GM12864 (cell line): ENCODE measurements at places on chromosomes 11 and 22.

GRCh38 chr11:96472085-96472484, 82.3 kb downstream of the JRKL start:
- no peak for DNase-seq

GRCh38 chr11:104943561-104943960, 24.8 kb downstream of the CASP4 start:
- DNase-seq = no peak

DNA sequence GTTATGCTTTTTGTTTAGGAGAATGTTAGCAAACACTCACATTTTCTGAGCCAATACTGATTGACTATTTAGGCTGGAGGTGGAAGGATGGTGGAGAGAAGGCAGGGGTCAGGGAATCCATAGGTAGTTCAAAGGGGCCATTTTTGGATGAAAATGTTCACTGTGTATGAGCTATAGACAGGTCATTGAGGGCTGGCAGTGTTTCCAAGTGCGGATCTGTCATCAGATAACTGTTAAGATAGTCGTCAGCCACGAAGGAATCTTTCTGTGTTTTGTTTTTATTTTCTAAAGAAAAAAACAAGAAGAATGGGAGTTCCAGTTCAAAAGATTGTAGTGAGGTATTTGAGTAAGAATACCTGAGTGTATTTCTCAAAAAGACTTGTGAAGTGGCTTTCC, 3.1 kb downstream of the KCNJ5 start:
- no peak for DNase-seq

DNA sequence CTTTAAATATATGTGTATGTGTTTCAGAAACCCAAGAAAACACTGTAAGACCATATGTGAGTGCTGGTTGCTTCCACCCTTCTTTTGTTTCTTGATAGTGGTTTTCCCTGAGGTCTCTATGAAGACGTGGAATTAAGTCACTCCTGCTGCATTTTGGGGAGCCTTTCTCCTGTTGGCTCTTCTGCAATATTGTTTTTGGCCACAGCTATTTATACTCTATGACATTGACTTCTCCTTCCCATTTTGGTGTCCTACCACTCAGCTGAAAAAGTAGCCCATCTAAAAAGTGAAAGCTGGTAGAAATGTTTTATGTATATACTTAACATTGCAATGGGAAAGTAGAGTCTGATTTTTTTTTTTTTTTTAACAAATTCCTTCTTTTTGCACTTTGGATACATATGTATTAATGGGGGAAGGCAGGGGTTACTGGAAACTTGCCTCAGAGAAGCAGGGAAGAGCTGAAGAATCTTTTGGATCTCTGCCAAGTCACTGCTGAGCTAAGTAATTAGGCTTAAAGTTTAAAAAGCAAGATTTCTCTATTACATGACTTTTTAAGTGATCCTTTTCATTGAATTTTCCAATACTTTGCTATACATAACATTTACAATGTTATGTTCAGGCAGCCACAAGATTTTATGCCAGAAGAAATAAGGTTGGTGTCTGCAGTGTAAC, 1.8 kb downstream of the TTC17 start:
- DNase-seq = no peak

DNA sequence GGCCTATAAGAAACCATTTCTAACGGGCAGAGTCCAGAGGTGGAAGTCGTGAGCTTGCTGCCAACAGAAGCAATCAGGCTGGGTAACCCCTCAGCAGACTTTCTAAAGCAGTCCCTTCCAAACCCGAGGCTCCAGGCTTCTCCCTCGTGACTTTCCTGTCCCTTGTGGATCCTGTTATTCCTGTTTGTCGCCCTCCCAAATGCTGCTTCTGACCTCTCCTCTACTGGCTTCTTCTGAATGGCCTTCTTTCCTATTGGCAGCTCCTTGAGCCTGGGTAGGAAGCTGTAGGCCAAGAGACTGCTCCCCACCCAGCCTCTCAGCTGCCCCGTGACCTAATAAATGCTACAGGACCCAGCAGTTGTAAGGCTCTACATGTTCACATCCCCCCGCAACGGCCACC, 35.0 kb downstream of the MAFF start:
- DNase-seq = no peak

- DNase-seq = no peak
Measured at GRCh38 chr11:128837627-128838026, 29.5 kb downstream of the KCNJ1 start.

DNA sequence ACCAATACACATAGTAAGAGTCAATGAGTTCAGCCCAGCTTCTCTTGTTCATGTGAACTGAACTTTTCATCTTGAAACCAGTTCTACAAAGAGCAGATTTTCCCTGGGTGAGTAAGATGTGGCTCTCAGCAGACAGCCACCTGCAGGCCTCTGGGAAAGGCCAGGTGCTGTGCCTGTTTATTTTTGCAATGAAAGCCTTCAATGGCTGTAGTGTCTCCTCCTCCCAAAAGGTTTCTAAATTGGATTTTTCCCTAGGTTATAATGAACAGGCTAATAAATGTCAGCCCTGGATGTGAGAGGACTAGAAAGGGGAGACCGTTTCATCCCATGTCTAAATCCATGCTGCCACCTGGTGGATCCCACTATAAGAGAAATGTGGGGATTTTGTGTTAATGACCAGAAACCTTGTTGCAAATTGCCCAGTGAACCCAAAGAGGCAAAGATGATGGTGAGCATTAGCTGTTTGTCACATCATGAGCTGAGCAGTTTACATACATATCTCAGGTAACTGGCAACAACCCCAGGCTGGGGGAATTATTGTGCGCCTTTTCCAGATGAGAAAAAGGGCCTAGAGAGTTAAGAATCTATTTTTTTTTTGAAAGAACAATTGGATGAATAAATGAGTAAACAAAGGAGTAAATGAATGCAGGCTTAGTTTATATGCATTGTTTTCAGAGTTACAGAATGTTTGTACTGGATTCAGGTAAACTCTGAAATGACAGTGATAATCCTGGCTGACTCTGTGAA, 12.7 kb downstream of the C11orf91 start:
- peak; percentile 41 for DNase-seq

DNA sequence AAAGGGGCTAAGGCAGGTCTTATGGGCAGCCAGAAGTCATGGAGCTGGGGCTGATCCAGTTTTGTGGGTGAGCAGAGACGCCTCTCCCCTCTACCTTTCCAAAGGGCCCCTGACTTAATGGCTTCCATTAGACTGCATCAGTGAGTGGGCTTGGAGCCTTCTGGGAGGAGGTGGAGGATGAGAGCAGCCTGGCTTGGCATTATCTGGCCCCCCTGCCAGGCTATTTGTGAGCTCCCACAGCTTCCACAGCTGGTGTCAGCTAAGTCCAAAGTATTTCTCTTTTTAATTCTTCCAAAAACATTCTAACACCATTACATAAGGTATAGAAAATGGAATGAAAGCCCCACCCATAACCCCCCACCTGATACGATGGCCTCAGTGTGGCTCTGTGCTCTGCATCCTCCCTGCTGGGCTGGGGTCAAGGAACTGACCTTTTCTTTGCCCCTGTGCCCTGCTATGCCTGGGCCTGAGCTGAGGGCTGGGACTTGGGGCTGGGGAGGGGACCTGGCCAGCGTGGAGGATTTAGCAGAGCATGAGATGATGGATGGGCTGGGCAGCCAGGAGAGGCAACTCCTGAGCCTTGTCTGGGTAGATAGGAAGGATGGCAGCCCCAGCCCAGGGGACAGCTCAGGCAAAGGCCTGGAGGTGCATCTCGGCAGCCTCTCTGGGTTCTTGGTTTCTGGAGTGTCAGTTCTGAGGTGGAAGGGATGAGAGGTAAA, 4.0 kb downstream of the AIFM3 start:
- no peak for DNase-seq

- DNase-seq = no peak
Measured at GRCh38 chr11:12448131-12448939, 71.0 kb downstream of the PARVA start.

DNA sequence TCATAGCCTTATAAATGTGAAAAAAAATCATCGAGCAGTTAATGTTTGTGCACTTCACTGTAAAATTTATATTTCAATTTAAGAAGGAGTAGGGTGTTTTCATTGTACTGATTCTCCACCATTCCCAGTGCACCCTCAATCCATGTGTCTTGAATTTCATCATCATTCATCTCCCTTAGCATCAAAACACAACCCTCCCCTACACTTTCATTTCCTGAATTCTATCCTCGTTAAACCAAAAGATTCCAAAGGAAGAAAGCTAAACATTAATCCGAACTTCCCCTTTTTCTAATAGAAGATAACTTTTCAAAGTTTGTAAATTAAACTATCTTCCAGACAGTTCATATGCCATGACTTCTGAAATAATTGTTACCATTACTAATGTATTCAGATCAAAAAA, 34.1 kb upstream of the OR8B8 start:
- DNase-seq = no peak

- no peak for DNase-seq
Measured at GRCh38 chr11:119627286-119627685, 101.7 kb downstream of the NECTIN1 start.

DNA sequence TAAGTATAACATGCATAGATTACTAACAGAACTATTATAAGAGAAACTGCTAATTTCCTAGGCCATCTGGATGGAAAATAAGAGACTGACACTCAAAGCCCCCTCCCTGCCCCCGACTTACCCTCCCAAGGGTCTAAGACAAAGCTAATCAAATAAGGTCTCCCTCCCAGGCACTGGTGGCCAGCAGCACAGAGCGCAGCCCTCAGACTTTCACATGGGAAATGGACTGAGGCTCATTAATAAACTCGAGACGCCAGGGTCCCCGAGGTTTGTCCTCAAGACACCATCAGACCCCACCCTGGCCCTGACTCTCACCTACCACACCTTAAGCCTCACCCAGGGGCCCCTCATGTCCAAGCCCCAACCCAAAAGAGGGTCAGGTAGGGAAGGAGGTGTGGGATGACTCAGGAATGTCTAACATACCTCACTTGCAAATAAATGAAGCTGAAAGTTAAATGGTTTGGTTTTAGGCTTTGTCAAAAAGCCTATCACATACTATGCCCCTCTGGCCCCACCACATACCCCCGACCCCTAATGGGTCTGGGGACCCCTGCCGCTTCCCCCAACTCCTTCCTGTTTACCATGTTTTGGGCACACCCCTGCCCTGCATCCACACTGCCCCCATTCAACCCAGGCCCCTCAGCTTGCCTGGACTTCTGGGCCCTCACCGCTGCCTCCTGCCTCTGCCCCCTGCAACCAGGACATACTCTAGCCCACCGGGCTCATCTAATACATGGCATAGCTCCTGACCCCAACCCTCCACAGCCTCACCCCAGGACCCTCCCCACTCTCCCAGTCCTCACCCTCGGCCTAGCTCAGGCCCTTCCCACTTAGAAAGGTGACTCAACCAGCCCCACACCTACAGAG, 11.4 kb downstream of the ARAP1 start:
- no peak for DNase-seq

DNA sequence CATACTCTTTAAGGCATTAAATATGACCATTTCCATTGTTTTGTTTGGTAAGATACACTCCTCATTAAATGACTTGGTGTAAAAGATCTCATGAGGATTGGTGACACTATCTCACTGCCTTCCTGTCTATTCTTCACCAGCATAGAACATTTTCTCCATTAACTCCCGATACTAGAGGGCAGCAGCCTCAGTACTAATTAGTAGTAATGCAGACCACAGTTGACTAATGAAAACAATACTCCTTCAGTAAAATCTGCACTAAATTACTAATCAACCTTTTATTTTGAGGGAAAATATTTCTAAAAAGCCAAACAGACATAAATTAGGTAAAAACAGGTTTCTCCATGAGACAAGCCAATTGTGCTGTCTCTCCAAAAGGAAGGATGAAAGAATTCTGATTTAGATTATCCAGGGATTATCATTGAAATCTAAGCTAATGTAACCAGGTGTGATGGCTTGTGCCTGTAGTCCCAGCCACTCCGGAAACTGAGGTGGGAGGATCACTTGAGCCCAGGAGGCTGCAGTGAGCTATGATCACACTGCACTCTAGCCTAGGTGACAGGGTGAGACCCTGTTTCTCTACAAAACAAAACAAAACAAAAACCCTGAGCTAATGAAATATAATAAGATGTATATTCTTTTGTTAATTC, 9.4 kb downstream of the PGM2L1 start:
- DNase-seq = no peak

DNA sequence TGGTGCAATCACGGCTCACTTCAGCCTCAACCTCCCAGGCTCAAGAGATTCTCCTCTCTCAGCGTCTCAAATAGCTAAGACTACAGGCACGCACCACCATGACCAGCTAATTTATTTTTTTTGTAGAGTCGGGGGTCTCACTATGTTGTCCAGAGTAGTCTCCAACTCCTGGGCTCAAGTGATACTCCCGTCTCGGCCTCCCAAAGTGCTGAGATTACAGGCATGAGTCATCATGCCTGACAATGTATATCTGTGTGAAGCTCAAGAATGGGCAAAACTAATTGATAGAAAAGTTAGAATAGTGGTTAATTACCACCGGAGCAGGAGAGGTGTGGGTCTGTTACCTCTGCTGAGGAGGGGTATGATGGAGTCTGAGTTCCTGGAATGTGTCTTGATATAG, 9.1 kb upstream of the SLC43A3 start:
- no peak for DNase-seq
